Activated CD4-positive, alpha-beta T cell treated with anti-CD3 and anti-CD28 coated beads for 24 hours (primary cell): ENCODE measurements at places on chromosomes 16 and 17.
A peak's percentile ranks its signal among the peaks of the same experiment; 100 is the strongest.

GRCh38 chr17:75246404-75246803 lies 15.0 kb downstream of the GGA3 start:
- no peak for DNase-seq

DNA sequence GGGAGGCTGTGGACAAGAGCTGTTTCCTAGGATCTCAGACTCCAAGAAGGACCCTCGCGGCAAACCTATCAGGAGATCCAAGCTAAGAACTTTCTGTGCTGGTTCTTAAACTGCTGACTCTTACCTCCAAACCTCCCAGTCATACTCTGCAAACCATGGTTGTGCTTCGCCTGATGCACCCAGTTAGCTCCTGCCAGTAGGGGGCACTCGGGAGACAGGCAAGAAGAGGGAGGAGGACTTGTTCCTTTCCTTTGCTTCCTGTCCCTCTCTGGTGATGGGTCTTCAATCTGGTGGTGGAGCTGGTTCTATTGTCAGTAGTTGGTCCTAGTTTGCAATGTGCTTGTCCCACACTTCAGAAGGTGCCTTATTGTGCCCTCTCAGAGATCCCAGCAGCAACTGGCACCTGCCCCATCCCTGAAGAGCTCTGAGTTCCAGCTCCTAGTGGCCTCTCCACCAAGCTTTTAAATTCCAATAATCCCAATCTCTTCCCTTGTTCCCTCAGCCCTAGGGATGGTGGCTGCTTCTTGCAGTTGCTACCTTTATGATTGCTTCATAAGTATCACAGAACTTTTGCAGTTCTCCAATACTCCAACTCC lies 113.5 kb upstream of the RPL38 start:
- DNase-seq, result peak; percentile 15

- no peak for DNase-seq
These were observed 4.7 kb downstream of the PRR29 start for GRCh38 chr17:64002658-64003525.

- no peak for DNase-seq
These were observed 33.2 kb downstream of the RBFOX3 start for GRCh38 chr17:79577485-79578187.

- DNase-seq, result peak; percentile 10
These were observed 195.3 kb upstream of the RPL38 start for GRCh38 chr17:74008196-74008595.

GRCh38 chr17:826778-827177 lies 44.6 kb downstream of the MRM3 start:
- no peak for DNase-seq

GRCh38 chr17:81536299-81537290 lies 8.4 kb downstream of the FSCN2 start:
- DNase-seq, result no peak

DNA sequence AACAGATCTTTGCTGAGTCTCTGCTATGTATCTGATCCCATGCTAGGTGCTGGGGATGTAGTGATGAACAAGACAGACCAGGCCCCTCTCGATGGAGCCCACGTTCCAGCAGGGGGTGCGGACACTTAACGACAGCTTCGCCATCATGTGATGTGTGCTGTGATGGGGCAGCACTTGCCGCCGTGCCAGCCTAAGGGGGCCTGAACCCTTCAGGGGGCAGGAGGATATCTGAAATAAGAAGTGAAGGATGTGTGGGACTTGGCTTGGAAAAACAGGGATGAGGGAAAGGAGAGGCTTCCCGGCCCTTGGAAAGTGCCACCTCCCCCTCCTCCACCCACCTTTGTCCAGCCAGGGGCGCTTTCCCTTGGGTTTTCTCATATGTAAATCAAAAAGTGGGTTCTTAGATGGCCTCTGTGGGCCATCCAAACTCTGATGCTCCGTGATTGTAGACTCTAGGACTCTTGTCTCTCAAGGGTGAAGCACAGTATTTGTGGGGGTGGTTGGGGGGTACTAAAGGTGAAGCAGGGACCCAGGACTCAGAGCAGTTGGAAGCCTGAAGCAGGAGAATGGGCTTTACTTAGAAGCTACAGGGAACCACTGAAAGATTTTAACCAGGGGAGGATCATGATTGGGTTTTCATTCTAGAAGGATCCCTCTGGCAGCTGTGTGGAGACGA lies 4.0 kb upstream of the DLX3 start:
- DNase-seq, result no peak

DNA sequence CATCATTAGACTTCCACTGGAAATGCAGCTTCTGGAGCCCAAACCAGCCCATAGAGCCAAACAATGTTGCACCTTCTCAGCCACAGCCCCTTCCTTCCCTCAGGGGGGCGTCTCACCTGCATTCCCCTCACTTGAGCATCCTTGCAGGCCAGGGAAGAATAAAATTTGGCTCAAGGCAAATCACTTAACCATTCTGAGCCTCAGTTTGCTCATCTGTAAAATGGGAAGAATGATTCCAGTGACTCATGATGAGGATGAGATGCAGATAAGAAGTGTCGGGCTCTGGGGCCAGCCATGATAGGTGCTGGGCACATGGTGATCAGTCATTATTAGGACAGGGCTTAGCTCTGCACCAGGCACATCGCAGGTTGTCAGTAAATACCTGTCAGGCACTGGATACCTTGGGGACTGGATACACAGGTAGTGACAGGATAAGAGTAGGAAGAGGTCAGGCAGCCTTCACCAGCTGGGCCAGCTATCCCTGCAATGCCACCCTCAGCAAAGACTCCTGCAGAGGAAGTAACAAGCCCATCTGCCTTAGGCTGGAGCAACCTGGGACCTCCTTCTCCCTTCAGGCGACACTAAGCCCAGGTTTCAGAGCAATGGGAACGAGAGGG lies 208.0 kb upstream of the TNRC6C start:
- no peak for DNase-seq

GRCh38 chr17:35238821-35239220 lies 4.1 kb upstream of the SLFN5 start:
- no peak for DNase-seq

DNA sequence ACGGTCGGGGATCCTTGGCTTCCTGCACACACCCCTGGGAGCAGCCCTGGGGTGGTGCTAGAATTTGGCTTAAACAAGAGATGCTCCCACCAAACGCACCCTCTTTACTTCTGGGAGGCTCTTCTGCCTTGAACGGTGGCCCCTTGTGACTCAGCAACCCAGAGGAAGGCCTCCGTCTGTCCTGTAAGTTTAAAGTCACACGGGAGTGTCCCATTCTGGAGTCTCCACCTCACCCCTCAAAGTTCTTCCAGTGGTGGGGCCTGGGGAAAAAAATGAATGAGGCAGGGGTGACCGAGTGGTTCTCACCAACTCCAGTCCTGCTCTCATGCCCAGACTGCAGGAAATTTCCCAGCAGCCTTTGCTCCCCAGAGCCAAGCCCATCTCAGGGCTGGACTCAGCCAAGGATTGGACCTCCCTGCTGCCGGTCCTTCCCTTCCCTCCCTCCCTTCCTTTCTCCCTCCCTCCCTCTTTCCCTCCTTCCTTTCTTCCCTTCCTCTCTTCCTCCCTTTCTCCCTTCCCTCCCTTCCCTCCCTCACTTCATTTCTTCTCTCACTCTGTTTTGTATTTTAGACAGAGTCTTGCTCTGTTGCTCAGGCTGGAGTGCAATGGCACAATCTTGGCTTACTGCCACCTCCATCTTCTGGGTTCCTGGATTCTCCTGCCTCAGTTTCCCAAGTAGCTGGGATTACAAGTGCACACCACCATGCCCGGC lies 11.4 kb downstream of the ITGAD start:
- no peak for DNase-seq

GRCh38 chr16:68086336-68086841 lies 1.2 kb downstream of the NFATC3 start:
- no peak for DNase-seq

DNA sequence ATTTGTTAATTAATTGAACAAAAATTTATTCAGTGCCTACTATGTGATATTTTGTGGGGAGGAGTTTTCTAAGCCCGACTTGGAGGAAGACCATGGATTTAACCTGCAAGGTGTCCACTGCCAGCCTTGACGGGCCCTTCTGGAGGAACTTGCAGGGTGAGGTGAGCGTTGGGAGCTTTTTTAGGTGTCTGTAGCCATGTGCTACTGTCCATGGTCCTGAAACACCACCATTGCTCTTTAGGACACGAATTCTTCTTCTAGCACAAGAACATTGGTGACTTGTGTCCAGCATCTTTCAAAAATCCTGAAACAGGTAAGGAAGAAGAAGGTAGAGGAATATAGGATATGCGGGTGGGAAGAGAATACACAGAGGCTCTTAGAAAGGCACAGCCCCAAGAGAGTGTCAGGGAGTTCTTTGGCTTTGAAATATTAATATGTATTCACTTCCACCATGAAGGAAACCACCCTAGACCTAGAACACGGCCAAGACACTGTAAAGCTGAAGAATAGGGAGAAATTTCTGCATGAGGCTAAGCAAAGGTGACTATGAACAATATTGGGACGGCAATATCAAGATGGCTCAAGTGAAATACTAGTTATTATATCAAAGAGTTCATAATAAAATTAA lies 27.9 kb upstream of the OR4D1 start:
- DNase-seq, result peak; percentile 6

DNA sequence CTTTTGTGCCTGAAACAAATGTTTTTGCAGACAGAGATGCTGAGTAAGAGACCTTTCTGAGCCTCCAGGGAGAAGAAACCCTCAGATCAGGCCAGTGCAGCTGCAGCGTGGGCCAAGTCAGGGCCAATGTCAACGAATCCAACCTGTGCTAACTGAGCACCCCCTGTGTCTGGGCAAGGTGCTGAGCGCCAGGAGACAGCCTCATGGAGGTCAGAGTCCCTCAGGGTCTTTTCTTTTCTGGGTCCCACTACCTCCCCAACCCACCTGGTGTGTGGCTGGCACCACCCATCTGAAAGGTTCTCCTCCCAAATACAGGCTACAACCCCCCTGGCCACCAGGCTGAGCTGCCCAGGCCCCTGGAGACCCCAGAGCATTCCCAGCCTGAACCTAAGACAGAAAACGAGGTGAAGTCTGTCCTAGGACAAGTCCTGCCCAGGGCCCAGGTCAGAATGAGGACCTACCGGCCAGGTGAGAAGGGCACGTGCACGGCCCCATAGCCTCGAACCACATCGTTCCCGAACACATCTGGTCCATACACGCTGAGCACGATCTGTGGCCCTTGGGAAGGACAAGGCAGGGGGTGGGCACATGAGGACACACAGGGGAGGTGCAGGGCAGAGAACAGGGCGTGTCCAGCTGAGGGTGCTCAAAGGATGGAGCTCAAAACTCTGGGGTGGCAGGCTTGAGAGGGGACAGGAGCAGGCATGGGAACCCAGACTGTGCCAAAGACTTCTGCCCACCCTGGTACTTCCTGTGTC lies 15.0 kb downstream of the B9D1 start:
- DNase-seq, result no peak

DNA sequence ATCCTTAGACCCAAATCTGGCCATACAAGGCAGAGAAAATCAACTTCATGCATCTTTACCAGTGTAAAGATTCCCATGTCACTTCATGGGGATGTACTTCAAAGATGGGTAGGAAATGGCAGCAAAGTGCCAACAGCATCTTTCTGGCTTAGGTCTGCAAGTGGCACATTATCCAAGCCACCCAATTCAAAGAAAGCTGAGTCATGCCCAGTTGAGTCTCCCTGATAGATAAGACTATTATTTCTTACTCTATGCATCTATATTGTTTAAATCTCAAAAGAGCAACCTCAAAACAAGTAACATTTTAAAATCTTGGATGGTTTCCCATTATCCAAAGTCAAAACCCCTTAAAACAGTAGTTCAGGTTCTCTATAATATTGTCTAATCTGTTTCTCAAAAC lies 61.2 kb upstream of the HSBP1 start:
- DNase-seq, result no peak

- DNase-seq, result peak; percentile 63
These were observed 8.5 kb downstream of the CCL18 start for GRCh38 chr17:36072431-36073121.

DNA sequence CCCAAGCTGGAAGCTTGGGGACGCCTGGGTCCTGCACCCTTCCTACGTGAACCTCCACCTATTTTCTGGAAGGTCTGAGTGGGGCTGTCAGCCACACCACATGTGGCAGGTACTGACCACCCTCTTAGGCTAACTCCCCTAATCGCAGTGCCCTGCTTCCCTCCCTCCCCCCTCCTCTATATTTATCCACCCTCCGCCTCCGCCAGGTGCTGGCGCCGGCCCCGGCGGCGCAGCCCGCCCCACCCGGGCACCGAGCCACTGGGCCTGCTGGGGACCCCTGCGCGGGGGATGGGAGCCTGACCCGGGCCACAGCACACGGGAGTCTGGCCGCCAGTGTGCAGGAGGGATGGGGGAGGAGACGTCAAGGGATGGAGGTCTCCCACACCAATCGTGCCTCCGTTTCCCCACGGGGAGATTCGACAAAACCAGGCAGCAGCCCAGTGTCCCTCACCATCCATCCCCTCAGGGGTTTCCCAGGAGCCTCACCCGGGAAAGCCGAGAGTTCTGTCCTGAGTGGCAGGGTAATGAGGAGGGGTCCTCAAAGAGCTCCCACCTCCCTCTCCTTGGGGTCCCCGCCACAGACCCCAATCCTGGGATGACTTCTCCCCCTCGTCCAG lies 1.3 kb downstream of the PLEKHH3 start:
- DNase-seq, result no peak

GRCh38 chr17:75785016-75785890 lies 647 bp downstream of the UNK start:
- DNase-seq, result peak; percentile 82

- DNase-seq, result peak; percentile 17
These were observed 32.1 kb downstream of the NDE1 start for GRCh38 chr16:15682105-15682570.

DNA sequence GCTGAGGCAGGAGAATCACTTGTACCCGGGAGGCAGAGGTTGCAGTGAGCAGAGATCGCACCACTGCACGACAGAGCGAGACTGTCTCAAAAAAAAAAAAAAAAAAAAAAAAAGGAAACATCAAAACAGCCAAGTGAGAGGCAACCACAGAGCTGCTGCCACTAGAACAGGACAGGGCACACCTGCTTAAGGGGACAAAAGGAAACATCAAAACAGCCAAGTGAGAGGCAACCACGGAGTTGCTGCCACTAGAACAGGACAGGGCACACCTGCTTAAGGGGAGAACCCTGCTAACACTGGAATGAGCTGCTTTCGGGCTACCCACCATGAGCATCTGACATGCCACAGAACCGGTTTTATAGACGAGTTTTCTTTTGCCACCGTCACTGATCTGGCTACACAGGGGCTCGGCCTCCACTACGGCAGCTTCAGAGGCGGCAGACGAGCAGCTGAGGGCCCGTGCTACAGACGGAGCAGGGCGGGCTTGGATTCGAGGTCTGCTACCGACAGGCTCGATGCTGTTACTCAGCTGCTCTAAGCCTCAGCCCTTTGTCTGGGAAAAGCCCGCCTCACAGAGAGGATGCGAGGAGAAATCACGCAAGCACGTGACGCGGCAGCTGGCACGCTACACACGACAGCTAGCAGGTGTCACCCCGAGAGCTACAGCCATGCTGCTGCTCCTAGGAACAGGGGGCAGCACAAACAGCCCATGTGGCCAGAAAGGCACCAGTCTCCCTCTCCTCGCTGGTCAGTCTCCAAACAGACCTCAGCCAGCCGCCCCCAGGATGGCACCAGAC lies 2.0 kb downstream of the P4HB start:
- no peak for DNase-seq

- DNase-seq, result peak; percentile 77
These were observed 21.8 kb upstream of the ASGR2 start for GRCh38 chr17:7136266-7136877.
